NCI-H460 (cell line): ENCODE measurements at places on chromosomes 16 and 17. TPM values are rescaled to one million over a fixed set of nuclear protein-coding genes. Genes with fewer than 3 reads are reported as not detected.

The CD300E gene
- total RNA-seq = not detected in 2 replicates

The SPATA22 gene
- not detected in 2 replicates for total RNA-seq

The LGALS9B gene
- 1.8 and 1.9 TPM in 2 replicates for total RNA-seq

The CTRB1 gene
- not detected in 2 replicates for total RNA-seq

The SRCIN1 gene
- total RNA-seq = 2.8 and 3.0 TPM in 2 replicates

The RNF222 gene
- not detected in 2 replicates for total RNA-seq
